ENCODE measurements at places on chromosomes 16 and 17.

DNA sequence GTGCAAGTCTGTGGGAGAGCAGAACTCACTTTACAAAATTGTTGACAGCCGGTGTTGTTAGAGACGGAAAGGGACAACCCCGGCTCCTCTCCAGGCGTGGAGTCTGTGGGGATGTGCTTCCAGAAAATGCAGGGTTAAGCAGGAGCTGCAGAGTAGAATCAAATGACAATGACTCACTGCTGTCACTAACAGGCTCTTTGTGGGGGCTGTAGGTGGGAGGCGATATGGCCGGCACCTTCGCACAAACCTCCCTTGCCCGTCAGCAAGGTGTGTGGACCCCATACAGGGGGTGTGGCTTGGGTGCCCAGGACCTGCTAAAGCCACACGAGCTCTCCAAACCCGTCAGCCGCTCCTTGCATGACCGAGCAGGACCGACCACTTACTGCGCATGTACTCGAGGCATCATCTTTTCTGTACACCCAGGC is 5.8 kb downstream of the PDK2 start:
- DNase-seq, result no peak

- no peak for DNase-seq
Measured at GRCh38 chr17:57994436-57994835, 6.4 kb upstream of the VEZF1 start.

DNA sequence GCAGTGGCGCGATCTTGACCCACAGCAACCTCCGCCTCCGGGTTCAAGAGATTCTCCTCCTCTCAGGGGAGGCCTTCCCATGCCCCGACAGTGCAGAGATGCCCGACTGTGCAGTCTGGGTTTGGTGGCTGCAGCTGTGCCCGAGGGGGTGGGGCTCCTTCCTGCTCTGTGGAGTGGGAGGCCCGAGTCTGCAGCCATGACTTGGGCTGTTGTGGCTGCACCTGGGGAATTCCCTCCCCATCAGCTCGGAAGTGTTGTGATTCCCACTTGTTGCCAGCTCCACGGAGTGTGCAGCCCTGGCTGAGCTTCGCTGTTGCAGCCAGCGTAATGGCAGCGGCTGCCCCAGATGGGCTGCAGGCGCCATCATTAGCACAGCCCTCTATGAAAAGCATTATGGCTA is 66.4 kb upstream of the SMIM36 start:
- no peak for DNase-seq

DNA sequence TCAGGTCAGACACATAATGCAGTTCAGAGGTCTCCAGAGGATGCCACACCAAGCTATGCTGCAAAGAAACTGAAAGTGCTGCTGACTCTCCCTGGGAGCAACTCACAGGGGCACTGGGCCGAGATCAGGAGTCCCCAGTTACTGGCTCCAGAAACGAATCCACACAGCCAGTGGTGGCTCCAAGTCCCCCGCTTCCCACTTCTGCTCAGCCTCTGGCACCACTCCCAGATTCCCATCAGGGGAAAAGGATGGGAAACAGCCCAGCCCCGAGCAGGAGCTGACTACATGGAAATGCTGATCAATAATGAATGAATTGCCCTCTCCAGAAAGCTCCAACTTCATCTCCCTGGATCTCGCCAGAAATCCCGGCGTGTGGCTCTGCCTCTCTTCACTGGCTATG is 62.3 kb upstream of the CDH5 start:
- no peak for DNase-seq

DNA sequence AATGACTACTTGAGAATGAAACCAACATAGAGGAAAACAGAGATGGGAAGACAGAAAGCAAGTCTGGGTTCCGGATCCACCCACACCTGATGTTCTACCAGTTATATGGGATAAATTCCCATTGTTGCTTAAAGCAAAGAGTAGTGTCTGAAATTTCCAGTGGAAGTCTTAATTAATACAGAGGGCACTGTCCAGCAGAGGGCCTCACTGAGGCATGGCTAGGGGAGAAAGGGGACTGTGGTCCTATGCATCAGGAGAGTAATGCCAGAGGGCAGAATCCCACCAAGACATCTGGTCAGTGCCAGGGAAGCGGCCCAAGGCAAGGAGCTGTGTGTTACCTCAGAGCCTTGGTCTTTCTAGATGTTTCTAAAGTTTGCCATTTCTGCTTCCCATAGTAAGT is 7.5 kb upstream of the UMOD start:
- DNase-seq, result no peak

DNA sequence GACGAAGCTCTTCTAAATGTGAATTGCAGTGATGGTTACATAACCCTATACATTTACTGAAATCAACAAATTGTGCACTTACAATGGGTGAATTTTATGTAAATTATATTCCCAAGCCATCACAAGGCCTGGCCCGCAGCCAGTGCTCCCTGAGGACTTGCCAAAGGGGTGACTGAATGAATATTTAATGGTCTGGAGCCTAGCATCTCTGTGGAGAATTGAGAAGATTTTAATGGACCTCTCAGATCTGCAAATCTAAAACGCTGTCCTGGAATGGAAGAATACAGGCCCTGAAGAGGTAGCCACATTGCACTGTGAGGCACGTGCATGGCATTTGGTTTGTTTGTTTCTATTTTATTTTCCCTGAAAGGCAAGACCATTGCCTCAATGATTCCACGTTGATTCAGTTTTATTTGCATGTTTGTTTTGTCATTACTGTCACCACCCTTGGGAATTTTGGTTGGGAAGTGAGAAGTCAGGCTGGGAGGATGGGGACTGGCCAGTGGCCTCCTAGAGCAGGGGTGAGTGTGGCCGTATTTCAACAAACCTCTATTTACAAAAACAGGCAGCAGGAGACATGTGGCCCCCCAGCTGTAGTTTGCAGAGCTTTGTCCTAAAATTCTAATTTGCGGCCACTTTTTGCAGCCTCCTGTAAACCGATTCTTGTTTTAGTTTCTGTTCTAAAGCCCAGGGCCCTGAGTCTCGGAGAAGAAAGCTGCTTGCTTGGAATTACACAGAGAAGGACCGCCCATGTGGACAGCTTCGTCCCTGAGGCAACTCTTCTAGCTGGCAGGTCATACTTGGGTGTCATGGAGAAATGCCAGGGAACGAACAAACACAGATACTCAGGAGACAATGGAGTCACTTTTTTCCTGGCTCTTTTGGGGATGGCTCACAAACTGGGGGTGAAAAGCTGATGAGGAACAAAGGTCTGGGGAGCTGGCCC is 40.5 kb upstream of the GCSH start:
- DNase-seq, result no peak

GRCh38 chr17:6476076-6476809 is 32.0 kb downstream of the PIMREG start:
- no peak for DNase-seq

DNA sequence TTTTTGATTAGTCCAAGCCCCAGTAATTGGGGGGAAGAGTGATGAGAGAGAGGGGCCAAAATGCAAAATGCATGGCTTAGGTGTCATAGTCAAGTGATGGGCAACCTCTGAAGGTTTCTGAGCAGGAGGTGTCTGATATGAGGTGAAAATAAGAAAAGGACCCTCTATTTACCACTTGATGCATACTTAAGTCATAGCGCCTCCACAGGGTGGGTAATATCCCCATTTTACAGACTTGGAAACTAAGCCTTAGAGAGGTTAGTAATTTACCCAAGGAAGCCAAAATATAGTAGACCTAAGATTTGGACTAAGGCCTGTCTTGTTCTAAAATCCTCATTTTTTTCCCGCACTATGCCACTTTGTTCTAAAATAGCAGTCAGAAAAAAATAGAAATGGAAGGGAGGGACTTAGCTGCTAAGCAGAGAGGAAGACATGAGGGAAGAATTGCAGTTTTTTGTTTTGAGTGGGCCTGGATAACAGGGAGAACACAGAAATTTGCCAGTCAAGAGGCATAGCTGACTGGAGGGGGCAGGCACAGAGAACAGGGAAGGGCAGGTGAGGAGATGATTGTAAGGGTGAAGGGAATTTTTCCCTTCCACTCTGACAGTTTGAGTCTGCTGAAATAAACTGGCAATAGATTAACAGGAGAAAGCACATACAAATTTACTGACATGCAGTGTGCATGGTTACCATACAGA is 2.3 kb upstream of the GRB2 start:
- DNase-seq, result no peak

DNA sequence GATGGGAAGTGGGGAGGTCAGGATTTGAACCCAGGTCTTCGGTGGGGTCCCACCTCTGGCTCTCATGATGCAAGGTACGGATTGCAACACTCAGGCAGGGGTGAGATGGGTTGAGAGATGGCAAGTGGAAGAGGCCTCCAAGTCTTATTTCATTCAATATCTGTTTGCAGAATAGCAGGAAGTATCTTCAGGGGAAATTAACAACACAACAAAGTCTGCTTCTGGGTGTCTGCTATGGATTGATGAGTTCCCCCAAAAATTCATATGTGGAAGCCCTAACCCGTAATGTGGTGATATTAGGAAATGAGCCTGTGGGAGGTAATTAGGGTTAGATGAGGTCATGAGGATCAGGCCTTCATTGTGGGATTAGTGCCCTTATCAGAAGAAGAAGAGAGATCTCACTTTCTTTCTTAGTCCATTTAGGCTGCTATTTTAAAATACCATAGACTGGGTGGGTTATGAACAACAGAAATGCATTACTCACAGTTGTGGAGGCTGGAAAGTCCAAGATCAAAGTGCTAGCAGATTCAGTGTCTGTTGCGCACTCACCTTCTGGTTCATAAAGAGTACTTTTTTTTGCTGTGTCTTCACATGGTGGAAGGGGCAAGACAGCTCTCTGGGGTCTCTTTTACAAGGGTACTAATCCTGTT is 4.4 kb upstream of the CD300H start:
- DNase-seq, result no peak

- no peak for DNase-seq
Measured at GRCh38 chr17:81080019-81080418, 45.1 kb downstream of the BAIAP2 start.

- DNase-seq, result no peak
Measured at GRCh38 chr17:30788918-30789317, 35.6 kb downstream of the CRLF3 start.

DNA sequence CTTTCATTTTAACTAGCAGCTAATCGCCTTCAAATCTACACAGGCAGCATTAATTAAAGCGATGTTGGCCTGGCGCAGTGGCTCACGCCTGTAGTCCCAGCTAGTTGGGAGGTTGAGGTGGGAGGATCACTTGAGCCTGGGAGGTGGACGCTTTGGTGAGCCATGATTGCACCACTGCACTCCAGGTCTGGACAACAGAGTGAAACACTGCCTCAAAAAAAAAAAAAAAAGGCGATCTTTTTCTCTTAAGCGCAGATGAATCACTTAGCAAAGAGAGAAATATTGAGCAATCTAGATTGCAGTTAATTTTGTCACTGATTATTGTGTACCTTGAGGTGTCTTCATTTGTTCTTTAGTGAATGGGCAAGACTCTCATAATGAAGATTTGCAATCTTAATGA is 12.4 kb downstream of the SNTB2 start:
- DNase-seq, result no peak

GRCh38 chr16:29849505-29849904 is 13.5 kb downstream of the CDIPT start:
- DNase-seq, result no peak

DNA sequence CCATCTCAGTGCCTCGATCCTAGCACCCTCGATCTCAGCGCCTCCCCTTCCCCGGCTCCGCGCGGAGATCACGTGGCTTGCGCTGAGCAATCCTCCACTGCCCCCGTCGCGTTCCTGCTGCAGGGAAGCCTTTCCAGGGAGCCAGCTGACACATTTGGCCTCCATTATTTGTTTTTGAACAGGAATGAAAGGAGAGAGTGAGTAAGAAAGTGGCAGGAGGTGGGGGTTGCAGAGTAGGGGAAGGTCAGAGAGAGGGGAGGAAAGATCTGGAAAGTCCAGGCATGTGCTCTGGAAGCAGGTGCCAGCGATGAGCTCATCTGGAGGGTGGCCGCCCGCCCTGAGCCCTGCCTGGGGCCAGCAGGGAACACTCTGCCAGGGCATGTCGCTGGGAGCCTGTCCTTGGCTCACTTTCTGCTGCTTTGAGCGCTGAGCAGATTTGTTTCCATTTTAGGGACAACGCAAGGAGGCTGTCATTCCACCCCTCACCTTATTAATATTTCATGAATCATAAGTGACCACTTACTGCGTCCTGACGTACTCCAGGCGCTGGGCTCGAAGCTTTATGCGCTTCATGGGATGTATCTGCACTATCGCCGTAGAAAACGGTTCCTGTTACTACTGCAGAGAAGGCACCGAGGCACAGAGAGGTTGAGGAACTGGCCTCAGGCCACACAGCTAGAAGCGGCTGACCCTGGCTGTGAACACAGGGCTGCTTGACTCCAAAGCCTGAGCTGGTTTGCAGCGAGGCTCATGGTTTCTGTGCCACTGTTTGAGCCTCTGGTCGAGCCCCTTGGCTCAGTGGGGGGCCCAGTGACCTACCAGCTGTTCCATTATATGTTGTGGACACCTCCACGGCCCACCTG is 283.1 kb downstream of the SEC14L1 start:
- no peak for DNase-seq

DNA sequence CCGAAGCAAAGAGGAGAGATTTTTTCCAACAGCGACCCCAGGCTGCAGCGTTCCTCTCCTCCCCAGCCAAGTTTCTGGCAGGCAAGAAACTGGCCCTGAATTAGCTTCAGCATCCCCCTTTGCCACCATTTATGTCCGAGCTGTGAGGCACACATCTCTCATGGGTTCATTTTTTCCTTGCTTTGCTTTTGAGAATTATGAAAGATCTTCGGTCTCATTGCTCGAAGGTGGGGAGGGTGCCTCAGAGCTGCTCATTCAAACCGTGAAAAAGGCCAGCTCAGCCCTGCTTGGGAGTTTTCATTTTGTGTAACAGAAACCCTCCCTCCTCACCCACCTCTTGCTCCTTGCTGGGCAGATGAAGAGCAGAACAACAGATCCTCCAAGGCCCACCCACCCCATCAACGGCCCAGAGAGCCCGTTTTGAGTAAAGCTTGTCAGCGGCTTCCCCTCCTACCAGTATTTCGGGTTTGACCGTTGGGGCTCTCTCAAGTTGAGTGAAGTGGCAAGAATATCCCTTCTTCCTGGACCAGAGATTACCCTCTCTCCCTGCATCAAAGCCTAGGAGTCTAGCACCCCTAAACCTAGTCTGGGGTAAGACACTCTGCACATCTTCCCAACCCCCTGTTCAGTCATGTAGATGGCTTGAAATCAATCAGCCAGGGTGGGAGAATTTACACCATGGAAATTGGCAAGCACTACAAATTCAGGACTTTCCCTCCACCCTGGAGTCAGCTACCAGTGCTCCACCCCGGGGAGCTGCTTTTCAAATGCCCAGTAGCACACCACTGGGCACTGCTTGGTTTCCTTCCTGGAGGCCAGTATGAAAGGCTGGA is 1.8 kb downstream of the CCR7 start:
- no peak for DNase-seq
